ENCODE measurements at places on chromosomes 3 and 15.

DNA sequence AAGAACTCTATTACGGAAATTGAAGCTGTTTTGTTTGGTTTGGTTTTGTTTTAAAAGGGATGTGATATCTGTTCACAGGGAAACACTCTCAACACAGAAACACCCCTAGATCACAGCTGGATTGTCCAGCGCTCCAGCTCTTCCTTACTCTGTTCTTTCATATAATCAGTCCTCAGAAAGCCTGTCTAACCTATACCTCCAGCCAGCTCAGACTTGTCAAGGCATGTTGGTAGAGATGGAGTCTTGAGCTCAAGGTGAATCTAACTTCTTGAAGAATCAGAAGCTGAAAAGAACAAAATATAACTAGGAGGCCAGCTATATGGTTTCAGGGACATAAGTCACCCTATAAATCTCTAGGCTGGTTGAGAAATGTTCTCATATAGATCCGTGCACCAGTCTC is 110.2 kb upstream of the EPHA3 start:
- no peak for DNase-seq

- DNase-seq, result no peak
Observed at GRCh38 chr3:125236331-125236903, 23.9 kb upstream of the SLC12A8 start.

GRCh38 chr3:169984292-169984691 is 17.7 kb downstream of the SEC62 start:
- peak; percentile 27 for DNase-seq

DNA sequence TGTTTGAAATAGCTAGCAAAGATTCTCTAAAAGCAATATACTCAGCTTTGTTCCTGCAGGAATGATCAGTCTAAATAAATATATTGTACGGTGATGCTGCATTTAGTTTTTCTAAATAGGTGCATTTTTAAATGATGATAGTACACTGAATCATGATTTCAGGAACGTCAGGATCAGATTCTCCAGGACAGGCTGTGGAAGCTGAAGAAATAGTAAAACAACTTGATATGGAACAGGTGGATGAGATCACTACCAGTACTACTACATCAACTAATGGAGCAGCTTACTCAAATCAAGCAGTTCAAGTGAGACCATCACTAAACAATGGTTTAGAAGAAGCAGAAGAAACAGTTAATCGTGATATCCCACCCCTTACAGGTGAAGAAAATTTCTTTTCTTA is 46.3 kb upstream of the EIF3J start:
- DNase-seq, result no peak

- DNase-seq, result no peak
Observed at GRCh38 chr3:41867533-41867932, 94.4 kb downstream of the ULK4 start.

GRCh38 chr15:74837482-74838136 is 5.3 kb downstream of the ULK3 start:
- no peak for DNase-seq

GRCh38 chr3:136919799-136920580 is 37.8 kb upstream of the IL20RB start:
- DNase-seq, result no peak

DNA sequence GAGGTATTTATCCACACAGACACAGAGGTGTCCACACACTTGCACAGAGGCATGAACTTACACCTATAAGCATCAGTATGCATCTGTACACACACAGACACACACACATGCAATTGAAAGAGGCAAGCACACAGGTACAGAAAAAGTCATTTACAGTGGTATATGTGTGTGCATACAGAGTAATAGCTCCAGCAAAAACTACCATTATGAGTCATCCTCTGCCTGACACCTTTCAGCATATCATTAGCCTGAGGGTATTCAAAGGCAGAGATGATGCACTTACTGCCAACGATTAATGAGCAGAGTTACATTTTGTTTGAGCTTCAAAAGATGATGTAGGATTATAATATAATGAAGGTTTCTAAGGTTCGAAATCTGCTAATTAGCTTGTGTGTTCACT is 100.3 kb upstream of the TPRG1 start:
- DNase-seq, result no peak

- DNase-seq, result no peak
Observed at GRCh38 chr3:55427739-55428138, 59.4 kb downstream of the WNT5A start.

DNA sequence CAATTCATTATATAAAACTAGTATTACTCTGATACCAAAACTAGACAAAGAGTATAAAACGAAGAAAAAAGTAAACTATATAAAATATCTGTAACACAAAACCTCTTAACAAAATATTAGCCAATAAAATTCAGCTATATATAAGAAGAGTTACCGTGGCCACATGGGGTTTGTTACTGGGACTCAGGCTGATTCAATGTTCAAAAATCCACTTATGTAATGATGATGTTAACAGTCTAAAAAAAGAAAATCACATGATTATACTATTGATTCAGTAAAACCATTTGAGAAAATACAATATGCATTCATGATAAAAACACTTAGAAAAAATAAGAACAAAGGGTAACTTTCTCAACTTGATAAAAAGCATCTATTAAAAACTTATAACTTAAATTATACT is 18.3 kb downstream of the P2RY1 start:
- no peak for DNase-seq

- no peak for DNase-seq
Observed at GRCh38 chr15:25568751-25569150, 129.9 kb upstream of the UBE3A start.

DNA sequence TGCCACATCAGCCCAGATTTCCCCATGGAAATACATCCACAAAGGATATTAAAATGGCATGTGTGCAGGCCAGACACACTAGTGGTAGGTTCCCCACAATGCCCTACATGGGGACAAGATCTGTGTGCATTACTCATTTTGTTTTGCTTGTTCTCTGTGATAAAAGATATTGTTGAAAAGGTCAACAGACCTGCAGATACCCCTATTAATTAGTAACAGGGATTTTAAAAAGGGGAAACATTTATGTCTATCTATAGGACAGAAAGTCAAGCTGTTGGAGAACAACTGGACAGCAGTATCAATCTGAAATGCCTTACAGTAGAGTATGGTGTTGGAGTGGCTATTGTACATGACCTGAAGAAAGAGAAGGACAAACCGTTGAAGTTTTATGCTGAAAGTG is 596.0 kb upstream of the GRM7 start:
- DNase-seq, result no peak

DNA sequence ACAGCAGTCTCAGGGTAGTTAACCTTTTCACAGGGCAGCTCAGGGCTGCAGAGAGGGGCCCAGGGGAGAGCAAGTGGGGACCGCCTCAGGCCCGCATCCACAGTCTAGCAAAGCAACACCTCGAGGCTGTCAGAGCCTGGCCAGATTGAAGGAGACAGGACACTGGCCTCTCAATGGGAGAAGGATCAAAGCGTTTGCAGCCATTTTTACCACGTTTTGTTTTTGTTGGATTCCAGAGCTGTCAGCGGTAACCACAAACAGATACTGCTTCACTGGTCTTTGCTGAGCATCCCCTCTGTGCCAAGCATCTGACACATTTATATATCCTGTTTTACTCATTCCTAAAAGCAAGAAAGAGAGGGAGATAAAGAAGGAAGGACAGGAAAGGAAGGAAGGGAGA is 153.8 kb downstream of the SHQ1 start:
- no peak for DNase-seq

DNA sequence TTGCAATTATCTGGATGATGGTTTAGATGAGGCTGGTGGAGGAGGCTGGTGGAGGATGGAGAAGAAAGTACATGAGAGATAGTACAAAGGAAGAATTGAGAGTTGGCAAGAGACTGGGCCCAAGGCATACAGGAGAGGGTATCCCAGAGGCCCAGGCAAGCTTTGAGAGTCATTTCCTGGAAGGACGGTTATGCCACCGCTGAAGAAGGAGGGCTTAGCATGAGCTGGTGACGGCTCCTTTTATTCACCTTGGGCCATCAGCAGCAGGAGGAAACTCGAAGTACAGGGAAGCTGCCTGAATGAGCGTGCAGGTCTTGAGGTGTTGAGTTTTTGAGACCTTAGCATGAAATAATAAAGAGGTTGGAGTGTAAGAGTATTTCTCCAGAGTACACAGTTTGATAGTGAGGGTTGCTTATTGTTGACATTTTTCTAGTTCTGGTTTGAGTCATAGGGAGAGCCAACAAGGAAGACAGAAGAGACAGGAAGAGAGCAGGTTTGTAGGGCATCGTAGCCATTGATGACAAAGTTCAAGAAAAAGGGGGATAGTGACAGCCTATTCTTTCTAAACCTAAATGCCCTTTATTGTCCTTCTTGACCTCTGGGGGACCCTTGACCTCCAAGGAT is 13.8 kb downstream of the THSD4 start:
- DNase-seq, result no peak

DNA sequence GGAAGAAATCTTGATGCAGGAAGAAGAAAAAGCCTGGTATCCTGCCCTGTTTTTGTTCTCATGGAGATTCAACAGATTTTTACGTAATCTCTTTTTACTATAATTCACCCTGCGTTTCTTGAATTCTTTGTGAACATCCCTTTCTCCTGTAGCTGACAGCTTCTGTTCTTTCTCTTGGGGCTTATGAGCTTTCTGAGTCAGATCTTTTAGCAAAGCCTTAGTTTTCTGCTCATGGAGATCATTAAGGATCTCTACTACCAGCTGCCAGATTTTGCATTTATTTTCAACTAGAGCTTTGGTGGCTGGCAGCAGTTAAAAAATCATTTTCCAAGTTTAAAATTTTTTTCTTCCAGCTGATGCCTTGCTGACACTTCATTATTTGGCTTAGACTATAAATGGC is 51.6 kb downstream of the MOBP start:
- no peak for DNase-seq

GRCh38 chr3:29854821-29855220 is 574.0 kb downstream of the RBMS3 start:
- DNase-seq, result no peak

GRCh38 chr15:93587059-93587521 is 498.1 kb upstream of the RGMA start:
- DNase-seq, result no peak

GRCh38 chr15:63501256-63502089 is 2.9 kb upstream of the USP3 start:
- DNase-seq, result no peak
